Left ventricle myocardium inferior (tissue), 1 donor: ENCODE measurements at places on chromosomes 11 and 22.

- no peak for DNase-seq
Observed at GRCh38 chr11:66428933-66429332, 8.1 kb downstream of the NPAS4 start.

DNA sequence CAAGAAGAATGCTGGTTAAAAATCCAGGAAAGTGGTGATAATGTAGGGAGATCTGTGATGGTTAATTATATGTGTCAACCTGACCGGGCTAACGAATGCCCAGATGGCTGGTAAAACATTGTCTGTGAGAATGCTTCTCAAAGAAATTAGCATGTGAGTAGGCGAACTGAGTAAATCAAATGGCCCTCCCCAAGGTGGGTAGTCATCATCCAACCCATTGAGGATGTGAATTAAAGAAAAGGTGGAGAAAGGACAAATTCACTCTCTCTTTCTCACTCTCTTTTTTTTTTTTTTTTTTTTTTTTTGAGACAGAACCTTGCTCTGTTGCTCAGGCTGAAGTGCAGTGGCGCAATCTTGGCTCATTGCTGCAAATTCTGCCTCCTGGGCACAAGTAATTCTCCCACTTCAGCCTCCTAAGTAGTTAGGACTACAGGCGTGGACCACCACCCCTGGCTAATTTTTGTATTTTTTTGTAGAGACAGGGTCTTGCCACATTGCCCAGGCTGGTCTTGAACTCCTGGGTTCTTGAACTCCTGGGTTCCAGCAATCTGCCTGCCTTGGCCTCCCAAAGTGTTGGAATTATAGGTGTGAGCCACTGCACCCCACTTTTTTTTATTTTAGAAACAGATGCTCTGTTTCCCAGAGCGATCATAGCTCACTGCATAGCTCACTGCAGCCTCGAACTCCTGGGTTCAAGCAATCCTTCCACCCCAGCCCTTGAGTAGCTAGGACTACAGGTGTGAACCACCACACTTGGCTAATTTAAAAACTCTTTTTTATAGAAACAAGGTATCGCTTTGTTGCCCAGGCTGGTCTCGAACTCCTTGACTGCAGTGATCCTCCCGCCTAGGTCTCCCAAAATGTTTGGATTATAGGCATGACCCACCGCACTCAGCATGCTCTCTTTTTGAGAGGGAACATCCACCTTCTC, 22.0 kb upstream of the P2RY6 start:
- DNase-seq: no peak

DNA sequence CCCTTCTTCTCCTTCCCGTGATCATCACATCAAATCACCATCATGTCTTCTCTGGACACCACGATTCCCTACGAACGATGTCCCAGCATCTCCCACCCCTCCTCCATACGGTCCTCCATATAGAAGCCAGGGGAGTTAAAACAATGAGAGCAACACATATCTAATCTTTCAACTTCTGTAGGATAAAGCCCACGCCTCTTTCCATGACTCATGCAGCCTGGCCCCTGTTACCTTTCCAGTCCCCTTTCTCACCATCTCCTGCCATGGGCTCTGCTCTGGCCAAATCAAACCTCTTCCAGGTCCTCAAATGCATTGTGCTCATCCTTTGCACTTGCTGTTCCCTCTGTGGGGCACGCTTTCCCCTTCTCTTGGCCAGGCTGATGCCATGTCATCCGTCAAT, 23.6 kb downstream of the RPS6KA4 start:
- DNase-seq: no peak

DNA sequence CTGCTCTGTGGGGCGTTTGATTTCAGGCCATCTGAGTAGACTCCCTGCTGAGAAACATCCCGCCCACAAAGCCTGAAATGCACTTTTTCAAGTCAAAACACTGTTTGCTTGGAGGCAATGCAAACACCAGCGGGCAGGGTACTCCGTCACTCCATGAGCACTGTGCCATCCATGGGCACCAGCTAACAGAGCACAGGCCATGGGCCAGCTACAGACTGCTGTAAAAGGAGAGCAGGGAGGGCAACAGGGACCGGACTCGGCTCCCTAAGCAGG, 16.6 kb upstream of the EFCAB6 start:
- DNase-seq: no peak

DNA sequence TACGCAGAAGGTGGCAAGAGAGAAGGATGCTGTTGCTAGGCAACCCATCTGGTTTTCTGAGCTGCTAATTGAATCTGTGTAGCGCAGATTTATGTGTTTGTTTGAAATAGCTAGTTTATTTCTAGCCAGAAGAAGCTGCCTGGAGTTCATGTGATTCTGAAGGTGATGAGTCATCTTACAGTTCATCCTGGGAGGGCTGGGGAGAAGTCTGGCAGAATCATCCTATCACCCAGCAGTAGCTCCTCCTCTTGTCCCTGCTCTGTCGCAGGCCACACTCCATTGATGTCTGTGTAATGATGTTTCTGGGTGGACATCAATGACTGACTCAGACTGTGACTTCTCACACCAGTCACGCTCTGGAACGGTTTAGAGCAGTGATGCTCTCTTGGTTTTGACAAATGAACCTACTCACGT, 4.8 kb upstream of the FBXO7 start:
- DNase-seq: no peak

GRCh38 chr11:123301013-123301591, 106.1 kb upstream of the CLMP start:
- DNase-seq: no peak

- no peak for DNase-seq
Observed at GRCh38 chr11:121610706-121611105, 157.9 kb upstream of the SORL1-AS1 start.

DNA sequence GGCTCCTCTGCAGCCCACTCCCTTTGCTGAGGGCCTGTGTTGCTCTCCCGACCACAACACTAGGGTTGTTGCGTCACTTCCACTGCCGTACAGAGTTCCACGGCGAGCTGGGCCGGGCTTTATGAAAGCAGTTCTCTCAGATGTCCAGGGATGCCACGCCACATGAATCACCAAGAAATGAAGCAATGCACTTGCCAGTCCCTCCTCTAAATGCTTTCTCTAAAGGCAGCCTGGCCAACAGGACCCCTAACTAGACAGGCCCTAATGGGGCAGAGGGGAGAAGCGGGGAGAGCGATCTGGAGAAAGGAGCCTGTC, 188.7 kb downstream of the CTTN start:
- DNase-seq: no peak
